Stomach (tissue), 19 donors: ENCODE measurements at places on chromosomes 3 and 15. TPM values are rescaled to one million over a fixed set of nuclear protein-coding genes. Genes with fewer than 3 reads are reported as not detected.

PLA2G4E gene
- total RNA-seq = not detected

BNC1 gene
- not detected for total RNA-seq

HRG gene
- not detected for total RNA-seq

STXBP5L gene
- 0.55 TPM for total RNA-seq

OR5H14 gene
- not detected for total RNA-seq

EXOG gene
- 202 TPM for total RNA-seq

TM4SF18 gene
- 9.3 TPM for total RNA-seq

DNA sequence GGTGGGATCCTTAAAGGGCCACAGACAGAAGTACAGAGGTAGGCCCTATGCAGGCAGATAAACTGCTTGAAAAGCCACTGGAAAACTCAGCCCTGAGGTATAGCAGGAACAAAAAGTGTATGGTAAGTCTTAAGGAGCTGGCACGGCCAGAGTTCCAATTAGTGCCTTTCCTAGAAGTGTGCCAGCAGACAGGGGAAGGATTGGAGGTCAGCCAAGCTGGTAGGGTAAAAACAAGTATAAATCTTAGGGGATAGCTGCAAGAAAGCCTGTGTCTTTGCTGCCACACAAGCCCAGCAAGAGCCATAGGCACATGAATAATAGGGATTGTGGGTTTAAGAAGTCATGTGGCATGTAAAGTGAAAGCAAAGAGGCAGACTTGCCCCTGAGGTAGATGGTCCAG lies 582.5 kb downstream of the PLOD2 start:
- no peaks in the 10 kb centered on the region for H3K4me1 ChIP-seq
- peak; percentile 10 for DNase-seq
- no peak overlapping the region for H3K4me3 ChIP-seq
- H3K27me3 ChIP-seq = no peaks in the 10 kb centered on the region

- H3K27me3 ChIP-seq = no peaks in the 10 kb centered on the region
- no peak for DNase-seq
- H3K36me3 ChIP-seq = peaks cover 41% of the 10 kb centered on the region
- peaks cover 44% of the 10 kb centered on the region for H3K4me1 ChIP-seq
Measured at GRCh38 chr3:184582646-184583577, 21.3 kb downstream of the EPHB3 start.

GRCh38 chr15:66803182-66803729 lies 101.2 kb downstream of the SMAD6 start:
- no peaks in the 10 kb centered on the region for H3K27me3 ChIP-seq
- no peaks in the 10 kb centered on the region for H3K36me3 ChIP-seq
- peaks cover 18% of the 10 kb centered on the region for H3K4me1 ChIP-seq
- H3K27ac ChIP-seq = peak overlapping the region; percentile 85

DNA sequence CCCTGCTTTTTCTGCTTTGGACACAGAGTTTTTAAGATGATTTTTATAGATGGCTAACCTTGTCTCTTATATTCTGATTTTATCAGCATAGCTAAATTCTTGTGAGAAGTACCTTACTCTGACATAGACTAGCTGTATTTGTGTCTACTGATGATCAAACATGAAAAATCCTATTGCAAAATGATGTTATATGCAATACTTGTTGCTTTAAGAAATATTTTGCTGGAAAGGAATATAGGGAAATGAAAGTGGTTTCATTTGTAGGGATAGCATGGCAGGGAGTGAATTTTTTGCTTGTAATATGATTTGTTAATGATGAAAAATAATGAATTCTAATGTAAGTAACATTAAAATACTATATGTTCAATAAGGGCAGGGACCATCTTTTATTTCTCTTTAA lies 35.9 kb downstream of the CFAP91 start:
- H3K27me3 ChIP-seq = no peaks in the 10 kb centered on the region
- peaks cover 17% of the 10 kb centered on the region for H3K36me3 ChIP-seq
- H3K4me1 ChIP-seq = no peaks in the 10 kb centered on the region
- H3K4me3 ChIP-seq = no peak overlapping the region

- H3K36me3 ChIP-seq = no peaks in the 10 kb centered on the region
- H3K4me1 ChIP-seq = no peaks in the 10 kb centered on the region
Measured at GRCh38 chr3:53949541-53949940, 57.9 kb upstream of the SELENOK start.

- peaks cover 72% of the 10 kb centered on the region for H3K36me3 ChIP-seq
- no peak for DNase-seq
- H3K27me3 ChIP-seq = no peaks in the 10 kb centered on the region
- H3K27ac ChIP-seq = no peak overlapping the region
- no peaks in the 10 kb centered on the region for H3K4me1 ChIP-seq
Measured at GRCh38 chr15:101675796-101676582, 23.8 kb upstream of the TM2D3 start.

- no peaks in the 10 kb centered on the region for H3K36me3 ChIP-seq
- no peak overlapping the region for H3K4me3 ChIP-seq
- no peak overlapping the region for H3K27ac ChIP-seq
- H3K4me1 ChIP-seq = no peaks in the 10 kb centered on the region
Measured at GRCh38 chr3:2454865-2455264, 356.2 kb downstream of the CNTN4 start.

- H3K36me3 ChIP-seq = no peaks in the 10 kb centered on the region
- H3K4me3 ChIP-seq = no peak overlapping the region
- H3K27me3 ChIP-seq = no peaks in the 10 kb centered on the region
- peak; percentile 91 for DNase-seq
- no peak overlapping the region for H3K27ac ChIP-seq
Measured at GRCh38 chr3:64533617-64534317, 154.0 kb downstream of the ADAMTS9 start.

GRCh38 chr3:188272481-188273372 lies 118.8 kb downstream of the LPP start:
- peak overlapping the region; percentile 89 for H3K27ac ChIP-seq
- DNase-seq = no peak
- H3K27me3 ChIP-seq = no peaks in the 10 kb centered on the region
- H3K4me3 ChIP-seq = no peak overlapping the region
- H3K36me3 ChIP-seq = no peaks in the 10 kb centered on the region
